Stimulated activated CD4-positive, alpha-beta T cell treated with anti-CD3 and anti-CD28 coated beads, TNF-alpha, amount 100 ng/mL, for 24 hours (primary cell): ENCODE measurements at places on chromosomes 3 and 15.

GRCh38 chr3:170560296-170560695 lies 25.6 kb downstream of the SLC7A14 start:
- DNase-seq: no peak

GRCh38 chr15:33559207-33559890 lies 248.6 kb downstream of the RYR3 start:
- no peak for DNase-seq

GRCh38 chr3:108209579-108209978 lies 12.6 kb downstream of the IFT57 start:
- DNase-seq: no peak

DNA sequence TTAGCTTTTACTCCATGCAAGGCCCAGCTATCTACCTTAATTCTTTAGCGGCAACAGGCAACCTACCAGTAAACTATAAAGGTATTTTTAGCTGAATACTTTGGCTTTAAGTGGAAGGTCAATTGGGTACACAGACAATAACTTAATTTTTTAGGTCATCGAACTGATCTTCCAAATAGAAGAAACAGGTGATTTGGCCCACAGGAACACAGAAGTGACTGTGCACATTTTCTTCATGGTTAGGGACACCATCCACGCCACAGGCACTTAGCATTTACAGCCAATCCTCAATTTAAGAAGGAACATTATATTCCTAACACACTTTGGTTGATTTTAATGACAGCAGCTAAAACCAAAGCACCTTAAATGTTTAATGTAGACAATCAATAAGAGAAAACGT lies 1.9 kb downstream of the ARPP19 start:
- no peak for DNase-seq

- DNase-seq: no peak
Observed at GRCh38 chr3:9913601-9914000, 3.3 kb upstream of the IL17RC start.

DNA sequence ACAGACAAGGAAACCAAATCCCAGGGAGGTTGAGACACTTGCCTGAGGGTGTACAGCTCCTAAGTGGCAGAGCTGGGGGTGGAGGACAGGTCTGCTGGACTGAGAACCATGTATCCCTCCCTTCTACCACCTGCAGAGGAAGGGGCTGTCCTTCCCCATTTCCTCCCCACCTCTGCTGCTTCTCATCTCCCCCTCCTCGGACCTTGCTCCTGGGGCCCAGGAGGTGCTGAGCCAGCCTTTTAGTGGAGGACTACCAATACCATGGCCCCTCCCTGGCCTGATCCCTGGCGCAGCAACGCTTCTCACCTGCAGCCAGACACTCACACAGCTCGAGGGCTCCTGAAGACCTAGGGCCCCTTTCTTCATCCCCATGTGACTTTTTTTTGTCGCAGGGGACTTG lies 50.4 kb downstream of the IDH2 start:
- no peak for DNase-seq

- no peak for DNase-seq
Observed at GRCh38 chr3:84925571-84925970, 33.2 kb upstream of the CADM2 start.

GRCh38 chr3:58176827-58177489 lies 33.8 kb downstream of the DNASE1L3 start:
- DNase-seq: no peak
